ENCODE measurements at places on chromosomes 13 and 19.

DNA sequence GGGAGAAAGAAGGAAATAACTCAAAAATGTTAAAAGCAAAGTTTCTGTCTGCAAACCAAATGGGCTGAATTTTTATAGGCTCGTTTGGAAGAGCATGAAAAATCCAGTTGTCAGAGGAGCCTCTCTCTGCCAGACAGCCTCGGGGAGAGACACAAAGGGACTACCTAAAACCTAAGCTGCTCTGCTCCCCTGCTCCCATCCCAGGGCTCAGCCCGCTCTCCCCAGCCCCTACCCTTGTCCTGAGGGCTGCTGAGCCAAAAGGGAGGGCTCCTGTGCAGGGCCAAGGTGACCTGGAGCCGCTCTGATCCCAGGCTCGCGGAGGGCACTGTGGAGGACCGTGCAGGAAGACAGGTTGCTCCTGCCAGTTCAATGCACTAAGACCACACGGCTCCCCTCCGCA, 96.7 kb upstream of the UQCRFS1 start:
- DNase-seq, result no peak

- no peak for DNase-seq
Observed at GRCh38 chr13:57408312-57408711, 223.2 kb upstream of the PCDH17 start.

DNA sequence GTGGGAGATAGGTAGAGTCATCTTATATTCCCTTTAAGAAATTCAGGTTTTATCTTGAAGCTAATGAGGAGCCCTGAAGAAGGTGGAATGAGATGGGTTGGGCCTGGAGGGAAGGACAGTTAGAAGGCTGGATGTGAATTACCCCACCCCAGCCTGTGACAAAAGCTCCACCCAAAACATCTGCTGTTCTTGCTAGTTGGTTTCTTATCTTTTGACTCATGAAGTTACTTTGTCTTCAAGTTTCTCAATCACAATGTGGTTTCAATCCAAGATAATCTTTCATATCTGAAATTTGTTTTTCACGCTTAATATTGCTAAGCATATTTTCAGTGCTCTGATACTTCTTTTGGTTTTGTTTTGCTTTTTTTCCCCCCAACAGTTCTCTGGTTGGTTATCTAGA, 38.3 kb upstream of the HMGB1 start:
- no peak for DNase-seq

- no peak for DNase-seq
Observed at GRCh38 chr19:56884441-56884840, 43.9 kb upstream of the PEG3 start.

GRCh38 chr13:80530191-80530590, 189.3 kb upstream of the SPRY2 start:
- DNase-seq, result no peak

- no peak for DNase-seq
Observed at GRCh38 chr13:25067064-25067463, 28.9 kb upstream of the PABPC3 start.

GRCh38 chr19:8569066-8569771, 8.0 kb downstream of the MYO1F start:
- peak; percentile 89 for DNase-seq

DNA sequence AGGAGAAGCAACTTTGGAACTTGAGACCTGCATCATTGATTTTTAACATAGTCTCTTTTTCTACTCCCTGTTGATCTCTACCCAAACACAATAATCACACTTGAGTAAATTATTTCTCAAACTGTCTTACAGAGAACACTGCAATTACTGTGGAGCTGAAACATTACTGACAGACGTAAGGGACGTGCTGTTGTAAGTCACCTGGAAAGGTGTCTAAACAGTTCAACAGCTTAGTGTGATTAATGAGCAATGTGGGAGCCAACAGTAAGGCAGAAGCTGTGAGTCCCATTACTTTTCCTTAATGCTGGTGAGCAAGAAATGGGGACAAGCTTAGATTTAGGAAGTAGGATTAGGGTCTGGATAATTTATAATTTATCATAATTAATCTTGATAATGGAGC, 265.7 kb downstream of the DLEU7 start:
- no peak for DNase-seq

GRCh38 chr13:44207476-44207875, 166.1 kb upstream of the SERP2 start:
- DNase-seq, result no peak

DNA sequence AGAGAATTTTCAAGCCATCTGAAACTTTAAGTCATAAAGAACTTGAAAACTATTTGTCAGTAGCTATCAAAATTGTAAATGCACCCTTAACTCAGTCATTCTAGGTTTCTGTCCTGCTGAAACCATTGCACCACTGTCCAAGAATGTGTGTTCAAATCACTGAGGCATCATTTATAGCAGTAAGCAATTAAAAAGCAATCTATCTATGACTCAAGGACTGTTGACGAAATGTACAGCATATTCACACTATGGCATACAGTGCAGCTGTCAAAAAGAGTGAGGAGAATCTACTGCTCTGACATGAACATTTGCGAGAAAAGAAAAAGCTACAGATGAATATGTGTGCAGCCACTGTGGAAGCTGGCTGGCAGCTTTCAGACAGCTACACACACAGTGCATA, 71.2 kb downstream of the ING1 start:
- DNase-seq, result no peak
